ENCODE measurements at places on chromosomes 6 and 20.

- no peak for DNase-seq
These were observed 22.2 kb upstream of the PNPLA1 start for GRCh38 chr6:36247693-36248092.

GRCh38 chr20:3165473-3166337, 6.0 kb upstream of the FASTKD5 start:
- no peak for DNase-seq

GRCh38 chr6:11778036-11778435, 567 bp downstream of the ADTRP start:
- no peak for DNase-seq

DNA sequence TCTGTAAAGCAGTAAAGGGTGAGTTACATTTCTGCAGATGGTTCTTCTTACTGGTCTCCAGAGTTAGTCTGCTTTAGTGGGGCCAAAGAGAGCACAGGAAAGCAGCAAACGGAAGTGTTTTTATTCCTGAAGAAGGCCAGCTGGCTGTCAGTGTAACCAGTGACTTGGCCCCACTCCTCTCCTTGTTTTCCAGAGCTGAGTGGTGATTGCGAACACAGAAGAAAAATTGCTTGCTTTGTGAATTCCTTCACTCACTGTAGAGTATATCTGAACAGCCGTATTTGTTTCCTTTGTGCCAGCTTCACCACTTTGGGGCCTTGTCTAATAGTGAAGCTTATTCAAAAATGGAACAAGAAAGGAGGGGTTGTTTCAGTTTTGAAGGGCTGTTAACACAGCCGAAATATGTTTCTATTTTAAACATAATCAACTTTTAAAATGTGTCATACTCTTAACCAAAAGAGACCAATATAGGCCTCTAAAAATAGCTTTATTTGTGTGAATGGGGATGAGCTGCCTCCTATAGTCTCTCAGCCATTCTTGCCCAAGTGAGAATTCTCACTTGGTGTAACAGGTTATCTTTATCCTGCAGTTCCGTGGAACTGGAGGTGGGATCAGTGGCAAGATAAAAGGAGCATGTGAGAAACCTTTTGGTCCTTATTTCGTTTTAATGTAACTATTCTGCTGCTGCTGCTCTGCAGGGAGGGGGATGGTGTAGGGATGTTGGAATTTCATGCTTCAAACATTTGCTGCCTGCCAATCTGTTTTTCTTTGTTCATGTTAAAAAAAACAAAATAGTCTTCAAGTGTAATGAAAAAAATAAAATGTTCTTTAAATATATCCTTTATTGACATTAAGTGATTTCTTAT, 37.8 kb downstream of the ZC2HC1B start:
- DNase-seq, result no peak

DNA sequence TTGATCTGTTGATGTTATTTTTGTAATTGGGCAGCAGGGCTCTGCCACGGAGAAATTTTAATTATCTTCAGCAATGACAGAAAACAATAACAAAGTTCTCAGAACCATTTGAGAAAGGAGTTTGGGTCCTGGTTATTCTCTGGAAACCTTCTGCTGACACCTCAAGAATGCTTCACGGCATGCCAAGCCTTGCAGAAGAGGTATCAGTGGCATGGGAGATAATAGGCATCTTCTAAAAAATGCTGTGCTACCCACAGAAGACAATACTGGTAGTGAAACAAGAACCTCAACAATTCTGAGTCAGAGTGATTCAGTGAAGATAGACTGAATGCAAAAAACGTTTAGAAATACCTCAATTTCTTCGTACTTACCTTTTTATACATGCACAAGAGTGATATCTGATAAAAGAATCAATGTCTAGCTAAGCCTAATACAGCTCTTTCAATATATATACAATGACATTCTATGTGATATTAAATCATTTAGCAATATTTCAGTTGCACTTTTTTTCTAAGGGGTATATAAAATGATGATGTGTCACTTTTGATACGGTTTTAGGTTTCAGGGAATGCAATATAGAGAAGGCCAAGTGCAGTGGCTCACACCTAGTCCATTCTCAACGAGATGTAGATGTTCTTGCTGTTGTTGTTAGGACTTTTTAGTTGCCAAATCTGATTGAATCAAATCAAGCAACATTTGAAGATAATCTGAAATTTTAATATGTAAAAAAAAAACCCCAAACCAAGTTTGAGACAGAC, 110.4 kb upstream of the COL21A1 start:
- no peak for DNase-seq

DNA sequence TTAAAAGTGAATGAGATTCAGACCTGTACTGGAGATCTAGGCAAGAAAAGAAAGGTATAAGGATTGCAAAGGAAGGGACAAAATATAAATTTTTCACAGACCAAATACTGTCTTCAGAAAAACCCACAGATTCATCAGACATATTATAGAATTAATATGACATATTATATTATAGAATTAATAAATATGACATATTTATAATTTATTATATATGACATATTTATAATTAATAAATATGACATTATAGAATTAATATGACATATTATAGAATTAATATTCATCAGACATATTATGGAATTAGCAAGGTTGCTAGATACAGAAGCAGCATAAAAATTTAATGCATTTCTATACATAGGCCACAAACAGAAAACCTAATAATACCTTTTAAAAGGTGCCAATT, 44.7 kb upstream of the GNRH2 start:
- no peak for DNase-seq

GRCh38 chr20:46088409-46089166, 1.2 kb downstream of the NCOA5 start:
- no peak for DNase-seq

- no peak for DNase-seq
These were observed 56.1 kb downstream of the PHACTR3 start for GRCh38 chr20:59660471-59660870.

DNA sequence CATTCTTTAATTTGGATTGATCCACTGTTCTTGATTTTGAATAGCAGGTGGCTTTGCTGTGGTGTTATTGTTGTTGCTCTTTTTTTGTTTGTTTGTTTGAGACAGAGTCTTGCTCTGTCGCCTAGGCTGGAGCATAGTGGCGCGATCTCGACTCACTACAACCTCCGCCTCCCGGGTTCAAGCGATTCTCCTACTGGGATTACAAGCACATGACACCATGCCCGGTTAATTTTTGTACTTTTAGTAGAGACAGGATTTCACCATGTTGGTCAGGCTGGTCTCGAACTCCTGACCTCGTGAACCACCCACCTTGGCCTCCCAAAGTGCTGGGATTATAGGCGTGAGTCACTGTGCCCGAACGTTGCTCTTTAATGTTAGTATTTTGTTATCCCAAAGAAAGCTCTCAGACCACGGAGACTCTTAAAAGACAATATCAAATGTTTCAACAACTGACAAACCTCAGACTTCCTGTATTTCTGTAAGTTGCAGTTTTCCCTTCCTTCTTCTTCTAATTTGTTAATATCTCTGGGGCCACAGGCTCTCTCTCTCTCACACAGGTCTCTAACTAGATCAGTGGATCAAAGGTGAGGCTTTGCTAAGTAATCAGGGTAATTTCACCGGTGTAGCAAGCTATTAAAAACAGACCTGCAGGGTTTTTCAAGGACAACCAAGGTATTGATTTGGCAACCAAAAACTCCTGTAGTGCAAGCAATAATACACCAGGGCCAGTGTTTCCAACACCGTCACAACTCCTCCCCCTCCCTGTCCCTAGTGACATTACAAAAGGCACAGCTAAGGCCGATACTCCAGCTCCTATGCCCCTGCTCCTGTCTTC, 48.8 kb upstream of the ZNF217 start:
- DNase-seq, result no peak

GRCh38 chr6:494394-494793, 102.8 kb downstream of the IRF4 start:
- DNase-seq, result no peak

- no peak for DNase-seq
These were observed 36.2 kb upstream of the HMGA1 start for GRCh38 chr6:34200340-34200971.

DNA sequence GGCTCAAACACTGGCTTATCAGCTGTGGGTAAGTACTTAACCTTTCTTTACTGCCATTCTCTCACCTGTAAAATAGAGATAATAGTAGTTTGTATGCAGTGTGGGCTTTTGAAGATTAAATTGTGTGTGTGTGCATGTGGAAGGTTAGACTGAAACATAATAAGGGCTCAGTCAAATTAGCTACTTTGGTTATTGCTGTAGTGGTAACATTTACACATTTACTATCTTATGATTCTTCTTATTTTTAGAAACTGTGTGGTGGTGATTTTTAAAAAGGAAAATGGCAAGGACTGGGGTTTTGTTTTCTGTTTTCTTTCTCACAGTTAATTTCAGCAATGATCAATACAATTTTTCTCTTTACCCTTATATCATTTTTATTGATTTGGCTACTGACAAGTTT, 206.9 kb downstream of the NKAIN2 start:
- no peak for DNase-seq

DNA sequence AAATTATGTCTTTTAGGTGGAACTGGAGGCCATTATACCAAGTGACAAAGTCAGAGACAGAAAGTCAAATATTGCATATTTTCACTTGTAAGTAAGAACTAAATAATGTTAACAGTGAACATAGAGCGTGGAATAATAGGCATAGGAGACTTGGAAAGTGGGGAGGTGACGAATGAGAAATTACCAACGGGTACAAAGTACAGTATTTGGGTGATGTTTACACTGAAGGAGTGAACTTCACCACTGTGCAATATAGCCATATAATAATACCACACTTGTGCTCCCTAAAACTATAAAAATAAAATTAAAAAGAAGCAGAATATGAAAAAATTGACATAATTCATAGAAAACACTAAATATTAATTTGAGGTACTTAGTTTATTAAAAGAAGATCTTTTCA, 14.9 kb downstream of the EYS start:
- DNase-seq, result no peak

DNA sequence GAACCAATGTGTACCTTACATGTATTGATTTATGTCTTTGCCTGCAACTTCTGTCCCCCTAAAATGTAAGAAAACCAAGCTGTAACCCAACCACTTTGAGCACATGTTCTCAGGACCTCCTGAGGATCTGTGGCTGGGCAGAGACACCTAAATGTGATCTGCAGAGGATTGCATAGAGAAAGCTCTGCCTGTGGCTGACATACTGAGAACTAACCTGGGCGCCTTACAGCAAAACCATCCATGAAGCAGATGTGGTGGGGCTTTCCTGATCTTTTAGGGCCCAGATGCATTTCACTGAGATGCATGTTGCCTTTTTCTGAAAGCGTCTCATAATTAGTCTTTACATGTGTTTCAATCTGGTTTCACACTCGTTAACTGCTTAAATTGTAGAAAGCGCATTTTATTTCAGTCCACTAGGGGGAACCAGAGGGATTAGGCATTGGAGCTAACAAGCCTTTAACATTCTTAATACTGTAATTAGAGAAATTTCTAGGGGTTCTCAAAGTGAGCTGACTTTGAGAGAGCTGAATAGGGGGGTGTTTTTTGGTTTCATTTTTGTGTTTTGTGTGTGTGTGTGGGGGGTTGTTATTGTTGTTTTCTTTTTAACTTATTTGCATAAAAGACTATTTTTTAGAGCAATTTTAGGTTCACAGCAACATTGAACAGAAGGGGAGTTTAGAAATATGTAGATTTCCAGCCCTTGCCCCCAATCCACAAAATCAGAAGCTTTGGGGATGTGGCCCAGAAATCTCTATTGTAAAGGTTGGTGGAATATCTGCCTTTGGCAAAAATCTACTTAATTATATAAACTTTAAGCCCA, 50.9 kb upstream of the FAM184A start:
- DNase-seq, result no peak

DNA sequence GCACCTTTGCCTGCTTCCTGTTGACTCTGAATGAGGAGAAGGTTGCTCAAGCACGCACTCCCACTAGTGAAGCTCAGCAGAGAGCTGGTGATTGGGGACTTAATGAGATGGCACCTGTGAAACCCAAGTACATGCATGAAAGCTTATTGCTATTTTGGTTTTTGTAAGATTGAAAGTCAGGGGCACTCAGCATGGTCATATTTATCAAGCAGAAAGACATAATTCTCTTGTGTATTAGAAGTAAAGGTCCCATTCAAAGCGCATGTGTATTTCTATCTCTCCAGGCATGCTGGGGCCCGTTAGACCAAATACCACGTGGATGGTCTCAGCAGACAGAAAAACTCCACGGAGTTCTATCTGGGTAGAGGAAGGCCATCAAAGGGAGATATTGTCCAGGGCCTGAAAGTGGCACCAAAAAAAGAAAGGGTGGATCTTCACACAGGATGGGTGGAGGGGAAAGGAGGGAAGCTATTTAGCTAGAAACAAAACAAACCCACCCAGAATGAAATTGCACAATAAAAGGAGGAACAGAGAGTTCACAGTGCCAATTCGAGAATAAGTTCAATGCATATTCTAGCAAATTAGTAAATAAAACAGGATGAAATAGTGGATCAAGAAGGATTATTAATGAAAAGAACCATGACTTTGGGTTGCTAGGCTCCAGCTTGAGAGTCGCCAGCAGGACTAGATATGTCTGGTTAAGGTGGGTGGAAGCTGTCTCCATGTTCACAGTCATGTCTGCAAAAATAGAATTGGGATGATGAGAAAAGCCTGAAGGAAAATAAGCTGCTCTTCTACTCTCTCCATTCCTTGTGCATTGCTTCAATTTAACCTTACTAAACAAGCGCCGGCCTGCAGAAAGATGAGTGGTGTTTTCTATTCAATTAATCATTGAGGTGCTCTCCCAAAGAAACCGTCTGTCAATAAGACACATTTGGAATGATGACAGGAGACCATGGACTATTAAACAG, 224.9 kb upstream of the DTNBP1 start:
- no peak for DNase-seq

- no peak for DNase-seq
These were observed 579.9 kb downstream of the EPM2A start for GRCh38 chr6:145155411-145155810.

DNA sequence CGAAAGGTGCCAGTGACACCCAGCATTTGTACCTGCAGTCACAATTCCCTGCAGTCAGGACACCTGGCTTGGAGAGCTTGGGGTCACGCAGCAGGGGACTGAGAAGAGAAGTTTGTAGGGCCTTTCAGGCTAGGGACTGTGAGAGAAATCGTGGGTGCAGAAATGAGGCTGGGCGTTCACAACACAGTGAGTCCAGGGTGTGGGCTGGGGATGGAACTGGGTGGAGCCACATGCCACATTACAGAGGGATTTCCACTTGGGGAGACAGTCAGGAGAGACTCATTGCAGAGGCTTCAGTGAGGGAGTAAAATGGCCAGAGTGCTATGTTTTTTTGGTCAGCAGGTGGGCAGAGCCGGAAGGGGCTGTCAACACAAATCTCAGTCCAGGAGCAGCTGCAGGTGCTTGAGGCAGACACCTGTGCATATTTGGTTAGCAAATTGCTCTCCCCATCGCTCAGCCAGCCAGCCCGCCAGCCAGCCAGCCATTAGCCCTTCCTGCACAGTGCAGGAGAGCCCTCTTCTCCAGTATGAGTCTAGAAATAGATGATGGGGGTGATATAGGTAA, 7.4 kb downstream of the ITPR3 start:
- no peak for DNase-seq

DNA sequence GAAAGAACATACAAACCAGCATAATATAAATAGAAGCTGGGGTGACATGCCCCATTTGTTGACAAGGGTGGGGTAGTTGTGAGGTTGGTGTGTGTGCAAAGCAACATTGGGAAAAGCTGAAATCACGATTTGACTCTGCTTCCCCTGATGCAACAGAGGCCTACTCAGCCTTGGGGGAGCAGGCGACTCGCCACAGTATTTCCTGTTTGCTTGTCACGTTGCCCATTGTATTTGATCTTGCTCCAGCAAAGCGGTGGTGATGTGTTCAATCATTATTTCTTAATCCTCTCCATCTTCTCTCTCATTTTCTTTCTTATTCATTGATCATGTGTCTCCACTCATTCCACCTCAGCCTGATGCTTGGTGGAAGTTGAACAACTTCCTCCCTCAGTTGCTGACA, 165.8 kb upstream of the CITED2 start:
- DNase-seq, result no peak

Data from cerebellar nuclear complex (tissue), 1 donor.